Activated T-helper 2 cell treated with anti-CD3 and anti-CD28 coated beads, Interferon-gamma antibody, Interleukin-2, Interleukin-4, amounts not matched to agents 10 μg/mL and 5 μg/mL and 100 μg/mL, durations not matched to agents 14 hours and 24 hours and 36 hours (primary cell): ENCODE measurements at places on chromosomes 4 and X. TPM values are rescaled to one million over a fixed set of nuclear protein-coding genes. Genes with fewer than 3 reads are reported as not detected.
A peak's percentile ranks its signal among the peaks of the same experiment; 100 is the strongest.

- no peak for DNase-seq
These were observed 105.9 kb downstream of the ARSJ start for GRCh38 chr4:113873508-113873907.

- DNase-seq: no peak
These were observed 98.8 kb downstream of the SOWAHB start for GRCh38 chr4:76799140-76799539.

DNA sequence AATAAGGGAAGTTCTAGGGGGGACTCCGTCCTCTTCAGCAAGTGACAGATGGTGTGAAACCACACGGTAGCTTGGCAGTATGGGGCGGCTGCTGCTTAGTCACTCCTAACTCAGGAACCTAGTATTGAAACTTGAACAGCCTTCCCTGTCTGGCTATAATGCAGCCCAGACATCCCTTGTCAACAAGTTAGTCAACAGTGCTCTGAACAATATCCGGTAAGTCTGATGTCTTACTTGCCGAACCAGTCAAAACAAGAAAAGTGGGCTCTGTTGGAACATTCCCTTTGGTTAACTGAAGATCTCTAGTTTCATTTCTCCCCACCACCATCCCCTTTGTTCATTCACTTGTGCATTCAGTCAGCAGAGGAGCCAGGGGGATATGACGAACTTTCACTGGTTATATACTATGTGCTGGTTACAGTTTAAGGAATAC is 18.7 kb upstream of the CXCL13 start:
- peak; percentile 51 for DNase-seq

The IRF2 gene
- total RNA-seq: 47.6 and 53.2 TPM in 2 replicates

DNA sequence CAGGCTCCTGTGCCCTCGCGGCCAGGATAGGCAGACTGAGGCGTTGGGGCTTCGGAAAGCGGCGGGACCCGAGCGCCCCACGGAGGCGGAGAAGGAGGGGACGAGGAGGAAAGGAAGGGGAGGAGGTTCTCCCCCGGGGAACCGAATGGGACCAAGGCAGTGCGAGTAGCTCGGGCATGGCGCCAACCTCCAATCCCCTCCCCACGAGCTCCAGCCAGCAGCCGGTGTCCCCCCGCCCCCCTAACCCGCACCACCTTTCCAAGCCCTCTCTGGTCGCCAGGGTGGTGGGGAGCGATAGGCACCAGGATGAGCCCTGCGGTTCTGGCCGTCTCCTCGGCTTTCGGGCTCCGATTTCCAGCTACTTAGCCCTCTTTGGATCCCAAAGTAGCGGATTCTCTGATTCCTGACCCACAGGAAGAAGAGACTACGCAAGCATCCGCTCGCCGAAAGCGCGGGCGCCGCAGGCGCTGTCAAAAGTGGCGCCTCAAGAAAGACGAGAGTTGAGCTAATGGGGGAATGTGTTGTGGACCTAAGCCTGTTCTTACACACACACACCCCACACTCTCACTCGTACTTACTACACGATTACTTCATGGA is 15.2 kb upstream of the ZIC3 start:
- DNase-seq: no peak

DNA sequence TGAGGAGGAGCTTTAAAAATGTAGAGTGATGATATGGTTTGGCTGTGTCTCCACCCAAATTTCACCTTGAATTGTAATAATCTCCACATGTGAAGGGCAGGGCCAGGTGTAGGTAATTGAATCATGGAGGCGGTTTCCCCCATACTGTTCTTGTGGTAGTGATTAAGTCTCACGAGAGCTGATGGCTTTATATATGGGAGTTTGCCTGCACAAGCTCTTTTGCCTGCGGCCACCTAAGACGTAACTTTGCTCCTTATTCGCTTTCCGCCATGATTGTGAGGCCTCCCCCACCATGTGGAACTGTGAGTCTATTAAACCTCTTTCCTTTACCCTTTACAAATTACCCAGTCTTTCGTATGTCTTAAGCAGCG is 332.0 kb downstream of the RAPGEF2 start:
- no peak for DNase-seq

- no peak for DNase-seq
These were observed 250.4 kb downstream of the ADAMTS3 start for GRCh38 chr4:72318421-72319170.

The SLC34A2 gene
- total RNA-seq: not detected in 2 replicates

The ODAM gene
- not detected in 2 replicates for total RNA-seq

The IL2RG gene
- total RNA-seq: 358 and 366 TPM in 2 replicates

DNA sequence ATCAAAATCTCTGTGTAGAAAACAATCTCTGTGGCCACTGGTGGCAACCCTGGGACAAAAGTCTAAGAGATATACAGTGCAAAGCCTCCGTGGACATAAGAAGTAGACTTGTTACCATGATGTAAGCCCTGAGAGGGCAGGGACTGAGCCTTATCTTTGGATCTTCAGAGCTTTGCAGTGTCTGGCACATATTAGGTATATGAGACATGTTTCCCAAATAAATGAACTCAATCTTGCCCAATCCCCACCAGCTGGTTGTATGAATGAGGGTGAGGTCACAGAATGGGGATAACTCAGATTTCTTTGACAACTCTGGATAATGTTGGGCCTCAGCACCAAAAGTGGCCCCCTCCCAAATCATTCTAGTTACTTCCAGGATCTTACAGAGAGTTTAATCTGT is 511.4 kb upstream of the DIPK2B start:
- no peak for DNase-seq

DNA sequence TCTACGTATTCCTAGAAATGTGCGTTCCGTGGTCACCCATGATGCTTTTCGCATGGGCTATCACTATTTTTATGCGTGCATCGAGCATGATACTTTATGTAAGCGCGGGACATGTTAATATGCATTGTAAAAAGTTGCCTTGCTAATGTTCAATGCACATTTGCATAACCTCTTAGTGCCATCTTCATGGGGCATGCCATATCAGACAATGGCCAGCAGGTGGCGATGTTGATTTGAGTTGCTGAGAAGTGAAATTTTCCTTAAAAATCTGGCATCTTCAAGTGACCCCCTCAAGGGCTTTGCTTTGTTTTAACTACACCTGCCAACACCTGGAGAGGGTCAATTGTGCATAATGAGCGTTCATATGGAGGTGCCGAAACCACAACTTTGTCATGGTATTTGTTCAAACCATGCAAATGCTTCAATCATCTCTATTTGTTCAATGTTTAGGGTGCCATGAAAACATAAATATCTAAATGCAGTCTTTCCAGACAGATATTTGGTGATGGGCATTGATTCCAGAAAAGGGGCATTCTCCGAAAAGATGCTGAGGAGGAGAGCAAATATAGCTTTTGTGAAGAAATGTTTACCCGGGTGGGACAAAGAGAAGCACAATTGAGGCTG is 833.9 kb upstream of the PRKX start:
- DNase-seq: peak; percentile 8

- no peak for DNase-seq
These were observed 5.4 kb downstream of the JADE3 start for GRCh38 chrX:46917622-46918021.

The C4orf17 gene
- total RNA-seq: not detected in 2 replicates

DNA sequence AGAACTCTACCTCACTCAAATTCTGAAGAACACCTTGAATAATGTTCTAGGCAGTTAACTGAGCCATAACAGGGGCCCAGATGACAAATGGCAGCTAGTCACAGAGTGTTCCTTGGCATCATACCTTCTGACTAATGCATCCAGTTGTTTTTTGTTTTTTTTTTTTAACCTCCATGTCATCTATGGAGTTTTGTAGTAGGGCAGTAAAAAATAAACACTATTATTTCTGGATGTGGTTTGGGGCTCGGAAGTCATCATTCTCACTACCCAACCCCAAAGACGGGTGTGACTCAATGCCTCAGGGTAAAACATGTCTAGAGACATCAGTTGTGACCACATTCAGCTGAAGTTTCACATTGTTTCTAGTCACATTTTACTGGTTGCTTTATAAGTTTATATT is 31.2 kb upstream of the MCF2 start:
- peak; percentile 10 for DNase-seq

GRCh38 chrX:14819769-14820168 is 53.1 kb downstream of the FANCB start:
- no peak for DNase-seq

The MAGEC1 gene
- total RNA-seq: not detected in 2 replicates

The ARMCX1 gene
- 0.82 and 1.1 TPM in 2 replicates for total RNA-seq

The SOWAHD gene
- total RNA-seq: 0.46 and 0.59 TPM in 2 replicates

GRCh38 chr4:94453391-94453963 is 1.7 kb downstream of the PDLIM5 start:
- DNase-seq: no peak

The TKTL2 gene
- total RNA-seq: not detected in 2 replicates

GRCh38 chr4:24265989-24266388 is 318.4 kb downstream of the DHX15 start:
- DNase-seq: no peak

The JADE3 gene
- 3.0 and 3.8 TPM in 2 replicates for total RNA-seq

The LRIT3 gene
- 0.05 and 0.07 TPM in 2 replicates for total RNA-seq
